ENCODE measurements at places on chromosomes 16 and 17. TPM values are rescaled to one million over a fixed set of nuclear protein-coding genes. Genes with fewer than 3 reads are reported as not detected.

GRCh38 chr16:77711775-77712174, 10.5 kb upstream of the NUDT7 start:
- DNase-seq: no peak

DNA sequence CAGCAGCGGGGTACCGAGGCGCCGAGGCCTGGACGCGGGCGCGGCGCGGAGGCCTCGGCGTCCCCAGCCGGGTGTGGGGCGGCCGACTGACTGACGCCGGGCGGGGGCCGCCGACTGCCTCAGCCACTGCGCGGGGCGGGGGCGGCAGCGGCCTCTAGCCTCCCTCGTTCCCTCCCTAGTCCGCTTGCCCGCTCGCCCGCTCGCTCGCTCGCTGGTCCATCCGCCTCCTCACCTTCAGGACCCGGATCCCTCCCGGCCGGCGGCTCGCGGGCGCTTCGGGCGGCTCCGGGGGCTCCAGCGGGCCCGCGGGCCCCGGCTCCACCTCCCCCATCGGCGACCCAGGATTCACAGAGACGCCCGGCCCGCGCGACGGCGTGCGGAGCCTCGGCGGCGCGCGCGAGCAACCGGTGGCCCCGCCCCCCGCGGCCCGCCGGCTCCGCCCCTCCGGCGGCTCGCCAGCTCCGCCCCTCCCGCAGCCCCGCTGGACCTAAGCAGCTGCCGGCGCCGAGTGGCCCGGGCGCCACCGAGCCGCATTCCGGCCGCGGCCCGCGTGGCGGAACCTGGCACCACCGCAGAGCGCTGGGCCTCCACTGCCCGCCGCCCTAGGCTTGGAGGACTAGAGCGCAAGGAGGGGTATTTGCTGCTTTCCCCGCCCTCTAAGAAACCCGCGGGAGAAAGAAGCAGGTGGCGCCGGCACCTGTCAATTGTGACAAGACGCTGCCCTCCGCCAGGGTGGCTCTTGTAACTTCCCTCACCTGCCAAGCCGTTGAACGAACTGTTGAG, 773 bp downstream of the PHLPP2 start:
- DNase-seq: peak; percentile 30

DNA sequence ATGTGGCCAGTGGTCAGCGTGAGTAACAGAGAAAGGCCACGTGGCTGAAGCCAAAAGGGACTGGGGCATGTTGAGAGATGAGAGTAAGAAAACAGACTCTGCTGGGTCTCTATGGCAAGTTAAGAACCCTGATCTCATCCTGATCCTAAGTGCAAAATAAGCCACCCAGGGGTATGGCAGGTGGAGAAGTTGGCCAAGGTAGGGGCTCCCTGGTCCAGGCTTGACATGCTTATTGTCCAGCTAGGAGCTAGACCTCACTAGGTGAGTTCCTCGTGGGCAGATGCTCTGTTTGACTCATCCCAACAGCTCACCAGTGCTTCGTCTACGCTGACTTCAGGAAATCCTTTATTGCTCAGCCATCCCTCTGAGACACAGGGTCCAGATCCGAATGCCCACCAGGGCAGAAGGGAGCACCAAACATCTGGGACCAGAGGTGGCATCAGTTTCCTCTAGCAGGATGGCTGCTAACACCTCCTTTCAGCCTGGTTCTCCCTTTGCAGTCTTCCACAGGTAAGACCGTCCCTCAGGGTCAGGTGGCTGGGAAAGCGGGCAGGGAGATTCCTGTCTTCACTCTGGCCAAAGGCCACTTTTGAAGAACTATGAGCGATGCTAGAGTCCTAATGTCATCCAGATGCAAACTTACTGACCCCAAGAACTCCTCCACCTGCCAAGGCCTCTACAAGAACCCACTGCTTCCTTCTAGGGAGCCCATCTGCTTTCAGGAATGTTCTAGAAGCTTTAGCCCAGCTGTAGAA, 99.5 kb downstream of the CDYL2 start:
- no peak for DNase-seq

DNA sequence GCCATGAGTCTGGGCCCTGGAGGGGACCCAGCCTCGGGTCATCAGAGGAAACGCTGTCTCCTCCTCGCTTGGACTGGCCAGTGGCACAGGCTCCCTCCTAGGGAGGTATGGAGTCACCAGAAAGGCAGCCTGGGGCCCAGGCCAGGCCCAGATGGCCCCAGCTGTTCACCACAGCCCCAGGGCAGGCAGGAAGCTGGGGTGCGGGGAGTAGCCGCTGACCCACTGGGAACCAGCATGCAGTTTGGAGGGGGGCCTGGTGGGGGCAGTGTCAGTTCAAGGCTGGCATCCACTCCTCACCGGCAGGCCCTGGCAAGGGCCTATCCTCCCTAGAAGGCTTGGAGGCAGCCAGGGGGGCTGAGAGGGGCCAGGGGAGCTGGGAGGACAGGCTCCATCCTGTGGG, 48.8 kb downstream of the SDK2 start:
- no peak for DNase-seq

The CA7 gene
- not detected for total RNA-seq

The BCAR1 gene
- 138 TPM for total RNA-seq

All from HFFc6 (cell line).